Fibroblast of the aortic adventitia (primary cell): ENCODE measurements at places on chromosomes 16 and 17. TPM values are rescaled to one million over a fixed set of nuclear protein-coding genes. Genes with fewer than 3 reads are reported as not detected.

Gene SLC22A31
- total RNA-seq = not detected in 2 replicates

DNA sequence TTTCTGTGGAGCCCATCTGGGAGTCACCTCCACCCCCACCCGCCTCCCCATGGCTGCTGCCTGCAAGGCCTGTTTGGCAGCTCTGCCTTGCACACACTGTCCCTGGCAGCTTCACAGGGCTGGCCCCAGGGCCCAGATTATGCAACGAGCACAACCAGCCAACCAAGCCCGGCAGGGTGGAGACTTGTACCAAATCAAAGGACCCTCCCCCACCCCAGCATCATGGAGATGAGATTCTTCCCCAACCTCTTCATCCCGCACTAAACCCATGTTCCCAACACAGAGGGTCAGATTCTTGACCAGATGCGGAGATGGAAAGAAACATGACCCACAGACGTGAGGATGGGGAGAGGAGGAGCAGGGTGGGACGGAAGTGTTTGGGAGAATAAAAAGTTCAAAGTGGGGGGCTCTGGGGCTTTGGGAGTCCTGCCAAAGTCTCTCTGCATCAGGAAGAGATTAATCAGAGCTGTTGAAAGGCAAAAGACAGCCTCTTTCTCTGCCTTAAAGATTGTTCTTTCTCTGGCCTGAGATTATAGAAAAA lies 3.8 kb downstream of the SMARCD2 start:
- DNase-seq = peak; percentile 91

Gene CD300H
- total RNA-seq = not detected in 2 replicates

Gene CCL16
- not detected in 2 replicates for total RNA-seq

DNA sequence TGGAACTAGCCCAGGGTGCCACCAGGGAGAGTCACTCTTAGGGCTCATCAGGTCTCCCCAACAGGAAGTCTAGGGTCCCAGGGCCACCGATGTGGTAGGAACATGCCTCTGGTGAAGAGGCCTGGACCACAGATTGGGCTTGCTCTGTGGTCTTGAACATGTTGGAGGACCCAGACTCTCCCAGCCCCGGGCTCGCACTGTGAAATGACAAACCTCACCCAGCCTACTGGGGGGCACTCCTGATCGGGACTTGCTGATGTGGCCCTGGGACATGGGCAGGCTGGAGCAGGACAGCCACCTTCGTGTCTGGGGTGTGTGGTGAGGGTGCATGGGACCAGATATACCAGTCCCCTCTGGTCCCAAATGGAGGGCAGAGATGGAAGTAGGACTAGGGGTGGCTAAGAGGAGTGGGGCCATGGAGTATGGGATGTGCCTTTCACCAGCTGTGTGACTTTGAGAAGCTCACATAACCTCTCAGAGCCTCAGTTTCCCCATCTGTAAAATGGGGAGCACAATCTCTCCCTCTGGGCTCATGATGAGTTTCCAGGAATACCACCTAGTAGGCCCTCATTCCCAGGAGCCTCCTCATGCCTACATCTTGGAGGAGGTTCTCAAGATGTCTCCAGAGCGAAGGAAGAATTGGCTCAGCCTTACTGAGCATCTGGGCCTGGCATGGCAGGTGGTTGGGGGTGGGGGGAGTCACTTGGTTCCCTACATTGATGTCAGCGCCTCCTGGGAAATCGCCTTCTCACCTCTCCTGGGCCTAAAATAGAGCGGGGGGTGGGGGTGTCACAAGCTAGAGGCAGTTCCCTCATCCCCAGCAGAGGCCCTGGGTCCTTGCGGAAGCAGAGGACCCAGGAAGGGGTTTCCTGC lies 1.5 kb upstream of the ADAM11 start:
- no peak for DNase-seq

GRCh38 chr16:54015147-54015546 lies 271.4 kb downstream of the IRX3 start:
- DNase-seq = no peak

Gene CACNG1
- total RNA-seq = not detected in 2 replicates

Gene ANKRD40CL
- total RNA-seq = not detected in 2 replicates

- DNase-seq = no peak
Measured at GRCh38 chr16:69306031-69306430, 5.1 kb upstream of the VPS4A start.

DNA sequence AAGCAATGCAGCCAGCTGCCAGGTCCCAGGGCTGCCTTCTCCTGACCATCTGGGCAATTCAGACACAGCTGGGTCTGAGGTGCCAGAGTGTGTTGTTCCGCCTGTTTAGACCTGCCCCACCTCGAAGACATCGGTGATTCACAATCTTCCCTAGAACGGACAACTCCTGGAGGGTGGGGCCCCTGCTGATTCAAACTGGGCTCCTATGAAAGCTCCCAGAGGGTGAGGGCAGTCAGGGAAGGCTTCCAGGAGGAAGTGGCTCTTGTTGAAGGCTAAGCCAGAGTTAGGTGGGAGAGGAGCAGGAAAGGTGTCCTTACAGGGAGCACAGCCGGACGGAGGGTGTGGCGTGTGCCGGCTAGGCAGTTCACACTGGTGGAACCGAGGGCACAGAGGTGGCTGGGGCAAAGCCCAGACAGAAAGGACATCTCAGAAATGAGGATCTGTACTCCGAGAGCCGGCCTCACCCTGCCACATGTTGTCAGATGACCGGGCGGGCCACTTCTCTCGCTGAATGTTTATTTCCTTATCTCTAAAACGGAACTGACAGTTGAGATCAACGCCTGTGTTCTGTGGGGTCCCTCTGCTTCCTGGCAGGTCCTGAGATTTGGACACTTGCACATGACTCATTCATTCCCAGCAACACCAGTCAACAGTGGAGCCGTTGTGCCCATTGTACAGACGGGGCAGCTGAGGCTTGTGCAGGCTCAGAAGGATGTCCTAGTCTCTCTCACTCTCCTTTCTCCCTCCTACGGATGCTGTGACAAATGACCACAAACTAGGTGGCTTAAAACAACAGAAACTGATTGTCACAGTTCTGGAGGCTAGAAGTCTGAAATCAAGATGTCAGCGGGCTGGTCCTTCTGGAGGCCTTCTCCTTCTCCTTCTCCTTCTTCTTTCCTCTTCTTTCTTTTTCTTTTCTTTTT lies 26.9 kb upstream of the LITAF start:
- DNase-seq = no peak

Gene CD7
- not detected in 2 replicates for total RNA-seq

- DNase-seq = no peak
Measured at GRCh38 chr17:32831627-32832243, 45.2 kb downstream of the MYO1D start.

GRCh38 chr16:15855704-15856003 lies 1.2 kb downstream of the MYH11 start:
- DNase-seq = no peak

DNA sequence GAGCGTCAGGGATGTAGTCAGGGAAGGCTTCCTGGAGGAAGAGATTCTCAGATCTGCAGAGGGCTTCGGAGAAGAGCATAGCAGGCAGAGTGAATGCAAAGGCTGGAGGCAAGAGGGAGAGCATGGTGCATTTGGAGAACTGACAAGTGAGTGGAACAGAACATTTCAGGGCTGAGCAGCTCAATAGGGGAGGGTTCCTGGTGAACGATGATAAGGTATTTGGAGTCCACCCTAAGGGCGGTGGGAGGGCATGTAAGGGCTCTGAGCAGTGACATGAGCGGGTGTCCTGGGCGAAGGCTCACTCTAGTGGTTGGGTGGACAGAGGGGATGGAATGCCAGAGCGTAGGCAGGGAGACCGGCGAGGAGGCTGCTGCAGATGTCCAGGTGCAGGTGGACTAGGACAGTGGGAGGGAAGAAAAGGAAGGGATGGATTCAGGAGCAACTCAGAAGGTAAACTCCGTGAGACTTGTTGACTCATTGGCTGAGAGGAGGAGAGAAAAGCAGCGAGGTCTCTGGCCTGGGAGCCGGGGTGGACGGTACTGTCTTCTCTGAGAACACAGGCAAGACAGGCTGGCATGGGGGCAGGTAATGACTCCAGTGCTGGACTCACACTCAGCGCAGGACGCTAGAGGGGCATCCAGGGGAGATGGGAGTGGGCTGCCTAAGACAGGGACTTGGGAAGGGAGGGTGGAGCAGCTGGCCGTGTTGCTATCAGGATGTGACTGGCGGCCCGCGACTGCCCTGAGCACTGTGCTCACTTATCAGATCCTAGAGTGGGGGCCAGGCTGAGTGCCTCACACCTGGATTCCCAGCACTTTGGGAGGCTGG lies 1.4 kb upstream of the PITPNA start:
- no peak for DNase-seq

DNA sequence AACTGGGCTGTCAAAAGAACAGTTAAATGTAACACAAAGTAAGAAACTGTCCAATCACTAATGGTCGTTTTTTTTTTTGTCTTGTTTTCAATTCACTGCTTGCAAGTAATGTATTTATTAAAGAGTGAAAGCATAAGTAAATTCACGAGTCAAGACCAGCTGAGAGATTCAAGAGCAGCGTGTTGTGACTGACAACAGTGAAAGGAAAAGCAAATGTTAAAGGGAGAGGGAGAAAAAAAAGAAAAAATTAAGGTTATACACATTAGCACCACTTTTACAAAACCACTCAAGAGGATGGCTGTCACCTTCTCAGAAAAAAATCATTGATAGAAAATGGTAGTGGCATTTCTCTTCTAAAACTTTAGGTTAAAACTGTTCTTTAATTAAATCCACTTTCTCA lies 36.1 kb downstream of the GPATCH8 start:
- DNase-seq = peak; percentile 15

- peak; percentile 46 for DNase-seq
Measured at GRCh38 chr17:76266244-76266938, 1.2 kb downstream of the UBALD2 start.

- no peak for DNase-seq
Measured at GRCh38 chr17:82710499-82711232, 5.8 kb upstream of the FN3KRP start.

Gene MYO15A
- 0.45 and 1.6 TPM in 2 replicates for total RNA-seq

Gene SPATA22
- total RNA-seq = not detected in 2 replicates

- DNase-seq = no peak
Measured at GRCh38 chr17:58228679-58229078, 9.6 kb upstream of the MKS1 start.

Gene TCAP
- 0.36 and 0.49 TPM in 2 replicates for total RNA-seq

- DNase-seq = no peak
Measured at GRCh38 chr17:60371818-60372510, 20.0 kb downstream of the USP32 start.

GRCh38 chr16:5982979-5983378 lies 885.4 kb upstream of the EEF2KMT start:
- DNase-seq = no peak

- no peak for DNase-seq
Measured at GRCh38 chr16:81921843-81922584, 89.3 kb downstream of the SDR42E1 start.

DNA sequence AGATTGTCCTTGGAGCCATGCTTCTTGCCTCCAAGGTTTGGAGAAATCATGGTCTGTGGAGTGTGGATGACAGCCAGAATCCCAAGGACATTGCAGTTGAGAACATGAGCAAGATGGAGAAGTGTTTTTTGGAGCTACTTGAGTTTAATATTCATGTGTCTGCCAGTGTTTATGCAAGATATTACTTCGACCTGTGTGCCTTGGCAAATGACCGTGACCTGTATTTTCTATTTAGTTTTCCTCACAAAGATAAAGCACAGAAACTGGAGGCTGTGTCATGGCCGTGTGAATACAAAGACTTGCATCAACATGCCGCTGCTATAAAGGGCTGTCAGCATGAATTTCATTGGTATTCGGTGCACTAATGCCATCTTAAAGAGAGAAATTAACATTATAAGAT lies 9.0 kb downstream of the GGA2 start:
- DNase-seq = no peak

Gene C17orf113
- total RNA-seq = 0.09 and 0.49 TPM in 2 replicates

DNA sequence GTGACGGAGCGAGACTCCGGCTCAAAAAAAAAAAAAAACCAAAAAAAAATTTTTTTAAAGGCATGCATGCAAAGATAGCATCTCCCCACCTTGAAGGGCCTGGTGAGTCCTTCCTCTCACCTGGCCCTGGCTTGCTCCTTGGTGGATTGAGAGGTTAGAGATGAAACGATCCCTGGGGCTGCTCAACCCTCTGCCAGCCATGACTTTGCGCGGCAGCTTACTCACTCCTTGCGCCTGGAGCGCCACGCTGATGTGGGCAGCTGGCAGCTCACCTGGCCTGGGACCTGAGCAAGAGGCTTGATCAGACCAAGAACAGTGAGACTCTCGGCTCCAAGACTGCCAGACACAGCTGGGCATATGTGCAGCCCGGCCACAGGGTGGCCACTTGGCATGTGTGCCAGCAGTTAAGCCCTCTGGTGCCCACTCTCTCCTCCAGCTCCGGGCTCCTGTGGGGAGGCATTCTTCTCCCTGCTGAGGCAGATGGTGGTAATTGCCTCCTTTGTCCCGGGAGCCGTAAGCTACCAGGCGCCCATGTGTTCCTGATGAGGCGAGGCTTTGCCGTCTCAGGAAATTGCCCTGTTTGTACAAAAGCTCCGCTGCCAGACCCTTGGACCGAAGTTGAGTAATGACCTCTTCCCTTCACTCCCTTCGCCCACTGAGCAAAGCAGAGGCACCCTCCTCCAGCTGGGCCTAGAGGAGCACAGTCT lies 5.1 kb upstream of the EVPL start:
- DNase-seq = no peak

- no peak for DNase-seq
Measured at GRCh38 chr16:52451971-52452421, 94.9 kb downstream of the TOX3 start.

GRCh38 chr16:17457513-17457912 lies 13.2 kb downstream of the XYLT1 start:
- DNase-seq = no peak

GRCh38 chr17:1999557-2000251 lies 25.4 kb downstream of the RTN4RL1 start:
- peak; percentile 61 for DNase-seq

- DNase-seq = peak; percentile 66
Measured at GRCh38 chr17:34637548-34638525, 58.5 kb downstream of the TMEM132E start.

DNA sequence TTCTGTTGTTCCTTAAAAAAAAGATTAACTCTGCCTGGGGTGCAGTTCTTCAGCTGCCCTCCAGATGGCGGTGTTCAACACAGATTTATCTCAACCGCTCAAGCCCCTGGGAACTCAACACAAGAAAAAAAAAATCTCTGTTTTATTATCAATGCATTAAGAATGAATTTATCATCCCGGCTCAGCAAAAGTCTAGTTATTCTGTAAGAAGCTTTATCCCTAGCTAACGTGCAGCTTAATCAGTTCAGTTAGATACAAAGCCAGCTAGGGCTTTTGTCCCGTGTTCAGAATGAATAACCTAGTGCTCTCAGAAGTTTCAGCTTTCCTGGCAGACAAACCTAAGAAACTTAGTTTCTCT lies 475.9 kb upstream of the CCL2 start:
- peak; percentile 68 for DNase-seq

Gene OR1A1
- not detected in 2 replicates for total RNA-seq

Gene RAB26
- 0.27 and 3.6 TPM in 2 replicates for total RNA-seq

GRCh38 chr16:66287416-66287815 lies 79.1 kb upstream of the CDH5 start:
- no peak for DNase-seq

GRCh38 chr17:2023692-2024571 lies 1.2 kb downstream of the RTN4RL1 start:
- DNase-seq = peak; percentile 35
